ENCODE measurements at places on chromosomes 16 and 17. TPM values are rescaled to one million over a fixed set of nuclear protein-coding genes. Genes with fewer than 3 reads are reported as not detected.

The SLC2A4 gene
- polyA plus RNA-seq: 1.3 TPM

The BCL6B gene
- 14.5 TPM for polyA plus RNA-seq

The GPR142 gene
- 0.03 TPM for polyA plus RNA-seq

The KRTAP4-5 gene
- polyA plus RNA-seq: not detected

The HS3ST3B1 gene
- 0.87 TPM for polyA plus RNA-seq

The CLEC18A gene
- 1.2 TPM for polyA plus RNA-seq

The TRIM25 gene
- polyA plus RNA-seq: 22.7 TPM

The TBC1D3K gene
- polyA plus RNA-seq: not detected

The SMPD3 gene
- 1.7 TPM for polyA plus RNA-seq

The SLC5A10 gene
- polyA plus RNA-seq: 0.22 TPM

The CHST4 gene
- 0.28 TPM for polyA plus RNA-seq

The ZSCAN32 gene
- 7.2 TPM for polyA plus RNA-seq

The PRSS53 gene
- polyA plus RNA-seq: 1.6 TPM

The VWA3A gene
- polyA plus RNA-seq: 2.4 TPM

The CDC42EP4 gene
- polyA plus RNA-seq: 18.6 TPM

The ITGAX gene
- polyA plus RNA-seq: 148 TPM

The PPP1R1B gene
- polyA plus RNA-seq: 26.7 TPM

The NXN gene
- polyA plus RNA-seq: 17.6 TPM

The PPL gene
- 19.9 TPM for polyA plus RNA-seq

The HSPB9 gene
- 0.03 TPM for polyA plus RNA-seq

The PRR15L gene
- 64.2 TPM for polyA plus RNA-seq

The SEPTIN12 gene
- not detected for polyA plus RNA-seq

Data from lung (tissue), 17 donors.